GM12878 (cell line): ENCODE measurements at places on chromosomes 6 and 20. TPM values are rescaled to one million over a fixed set of nuclear protein-coding genes. Genes with fewer than 3 reads are reported as not detected.
A peak's percentile ranks its signal among the peaks of the same experiment; 100 is the strongest.

DNA sequence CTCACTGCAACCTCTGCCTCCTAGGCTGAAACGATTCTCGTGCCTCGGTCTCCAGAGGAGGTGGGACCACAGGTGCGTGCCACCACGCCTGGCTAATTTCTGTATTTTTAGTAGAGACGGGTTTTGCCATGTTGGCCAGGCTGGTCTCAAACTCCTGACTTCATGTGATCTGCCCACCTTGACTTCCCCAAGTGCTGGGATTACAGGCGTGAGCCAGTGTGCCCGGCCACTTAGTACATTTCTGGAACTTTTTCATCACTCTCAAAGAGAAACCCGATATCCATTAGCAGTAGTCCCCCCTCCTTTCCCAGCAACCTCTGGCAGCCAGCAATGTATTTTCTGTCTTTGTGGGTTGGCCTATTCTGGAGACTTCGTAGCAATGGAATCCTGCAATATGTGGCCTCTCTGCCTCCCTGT, 109.8 kb downstream of the JARID2 start:
- peak overlapping the region; percentile 44 for H3K4me3 ChIP-seq
- peaks cover 6% of the 10 kb centered on the region; the same call in 1 of the 2 replicates for H3K36me3 ChIP-seq
- H3K27ac ChIP-seq, result peak overlapping the region; percentile 81
- H3K4me1 ChIP-seq, result peaks cover 67% of the 10 kb centered on the region

DNA sequence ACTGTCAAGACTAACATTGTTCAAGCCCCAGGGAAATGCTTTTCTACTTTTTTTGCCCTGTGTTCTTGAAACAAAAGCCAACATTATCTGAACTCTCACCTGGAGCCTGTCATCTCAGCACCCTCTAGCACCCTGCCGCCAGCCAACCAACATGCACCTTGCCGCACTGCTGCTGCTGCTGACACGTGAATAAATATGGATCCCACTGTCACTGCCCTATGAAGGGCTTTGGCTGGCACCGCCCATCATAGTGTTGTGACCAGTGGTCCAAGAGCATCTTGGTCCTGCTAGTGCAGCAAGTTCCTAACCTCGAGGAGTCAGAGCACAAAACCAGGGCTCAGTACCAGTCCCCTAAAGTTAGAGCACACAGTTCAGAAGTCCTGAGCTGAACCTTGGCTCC, 41.6 kb downstream of the CENPW start:
- H3K4me3 ChIP-seq, result no peak overlapping the region
- no peak for DNase-seq
- H3K36me3 ChIP-seq, result no peaks in the 10 kb centered on the region
- H3K27me3 ChIP-seq, result no peaks in the 10 kb centered on the region

RSPH4A gene
- polyA plus RNA-seq, result 0.09 and 0.10 TPM in 2 replicates

EYS gene
- polyA plus RNA-seq, result 0.08 and 0.09 TPM in 2 replicates

NKX2-2 gene
- polyA plus RNA-seq, result not detected in 2 replicates

GRCh38 chr6:136677344-136677743, 114.9 kb downstream of the MAP3K5 start:
- no peak overlapping the region for H3K27ac ChIP-seq
- H3K36me3 ChIP-seq, result peaks cover 2% of the 10 kb centered on the region
- no peaks in the 10 kb centered on the region for H3K27me3 ChIP-seq
- no peak for DNase-seq
